ENCODE measurements at places on chromosomes 12 and 14.

GRCh38 chr12:123153906-123154305, 3.0 kb upstream of the PITPNM2 start:
- no peak for DNase-seq

DNA sequence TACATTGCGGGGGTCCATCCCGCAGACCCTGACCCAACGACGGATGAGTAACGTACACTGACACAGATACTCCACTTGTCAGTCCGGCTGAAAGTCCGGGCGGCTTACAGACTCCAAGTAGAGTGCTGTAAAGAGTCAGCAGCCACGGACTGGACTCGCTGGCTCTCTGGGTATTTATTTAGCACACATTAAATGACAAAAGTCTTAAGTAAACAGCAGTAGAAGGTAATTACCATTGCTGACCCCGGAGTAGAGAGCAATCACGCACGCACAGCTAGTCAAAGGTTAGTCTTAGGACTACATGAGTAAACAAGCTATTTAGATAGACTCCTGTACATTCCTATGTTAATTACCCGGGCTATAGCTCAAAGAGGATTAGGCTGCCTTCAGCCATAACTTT, 780.9 kb downstream of the RPS29 start:
- DNase-seq: no peak

GRCh38 chr12:62738616-62739015, 196.3 kb downstream of the PPM1H start:
- DNase-seq: no peak

DNA sequence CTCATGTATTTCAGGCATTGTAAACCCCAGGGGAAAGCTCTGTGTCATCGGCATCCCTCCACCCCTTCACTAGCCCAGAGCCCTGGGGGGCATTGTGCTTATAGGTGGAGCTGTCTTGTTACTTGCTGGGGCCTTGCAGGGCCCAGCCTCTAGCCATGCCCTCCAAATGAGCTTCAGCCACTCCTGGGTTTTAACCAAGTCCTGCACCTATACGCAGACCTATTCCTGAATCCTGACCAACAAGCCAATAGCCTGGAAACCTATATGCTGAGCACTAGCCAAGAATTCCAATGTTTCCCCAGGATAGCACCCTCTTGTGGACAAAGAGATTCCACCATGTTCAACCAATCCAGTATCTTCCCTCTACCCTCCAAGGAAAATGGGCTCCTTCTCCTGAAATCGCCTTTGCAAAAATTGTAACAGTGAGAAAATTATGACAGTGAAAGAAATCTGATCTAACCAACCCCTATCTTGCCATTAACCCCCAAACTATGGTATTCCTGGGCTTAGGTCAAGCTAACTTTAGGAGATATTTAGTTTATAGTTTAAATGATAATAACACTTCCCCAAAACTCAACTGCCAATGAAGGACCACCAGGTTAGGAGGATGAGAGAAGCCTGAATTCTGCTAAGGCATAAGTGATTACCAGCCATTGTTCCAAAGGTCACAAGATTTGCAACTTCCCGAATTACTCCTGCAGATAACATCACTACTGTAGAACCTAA, 55.5 kb downstream of the TTC7B start:
- DNase-seq: no peak

DNA sequence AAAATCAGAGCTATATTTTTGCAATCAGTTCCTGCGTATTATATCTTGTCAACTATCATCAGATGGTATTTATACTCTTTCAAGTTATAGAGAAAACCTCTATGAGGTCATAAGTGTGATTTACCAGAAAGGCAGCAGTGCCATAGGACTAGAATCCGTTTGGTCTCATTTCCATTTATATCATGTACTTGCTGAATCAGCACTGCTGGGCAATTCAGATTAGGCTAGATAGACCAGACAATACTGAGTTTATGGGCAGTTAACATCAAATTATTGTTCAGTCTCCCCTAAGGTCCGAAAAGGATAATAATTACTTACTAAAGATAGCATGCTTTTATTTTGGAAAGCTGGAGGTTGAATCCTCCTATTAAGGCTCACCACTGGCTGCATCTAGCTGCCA, 6.8 kb upstream of the KERA start:
- DNase-seq: no peak

GRCh38 chr12:132622437-132623071, 4.0 kb downstream of the P2RX2 start:
- DNase-seq: no peak

DNA sequence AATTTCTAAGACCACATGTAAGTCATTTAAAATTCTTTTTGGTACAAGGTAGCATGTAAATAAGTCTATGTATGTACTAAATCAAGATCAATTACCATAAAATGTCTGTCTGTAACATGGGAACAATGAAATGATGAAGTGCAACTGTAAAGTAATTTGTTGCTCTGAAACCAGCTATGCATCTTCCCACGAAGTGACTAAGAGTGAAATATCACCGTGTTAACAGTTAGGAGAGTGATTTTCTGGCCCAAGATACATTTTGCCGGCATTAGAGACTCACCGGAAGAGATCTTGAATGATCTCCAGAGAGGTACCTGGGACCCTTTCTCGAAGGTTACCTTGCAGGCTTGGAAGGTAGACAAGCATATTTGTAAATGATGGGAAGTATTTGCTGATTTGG, 105.8 kb downstream of the SAMD4A start:
- no peak for DNase-seq

- no peak for DNase-seq
Observed at GRCh38 chr14:58088961-58089360, 63.1 kb downstream of the ARMH4 start.

DNA sequence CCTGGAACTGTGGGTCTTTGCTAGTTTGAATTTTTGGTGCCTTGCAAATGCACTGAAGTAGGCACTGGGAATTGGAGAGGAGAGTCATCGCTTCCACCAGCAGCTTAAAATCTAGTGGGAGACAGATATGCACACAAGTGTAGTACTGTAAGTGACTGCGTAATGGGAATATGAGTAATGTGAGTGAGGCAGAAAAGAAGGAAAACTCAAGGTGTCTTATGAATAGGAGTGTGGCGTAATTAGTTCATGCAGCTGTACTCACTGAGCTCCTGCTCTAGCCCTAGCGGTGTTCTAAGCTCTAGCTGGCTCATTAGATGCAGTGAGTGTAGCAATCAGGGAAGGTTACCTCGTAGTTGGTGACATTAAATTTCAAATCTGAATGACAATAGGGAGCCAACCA, 2.8 kb downstream of the TCP11L2 start:
- no peak for DNase-seq

DNA sequence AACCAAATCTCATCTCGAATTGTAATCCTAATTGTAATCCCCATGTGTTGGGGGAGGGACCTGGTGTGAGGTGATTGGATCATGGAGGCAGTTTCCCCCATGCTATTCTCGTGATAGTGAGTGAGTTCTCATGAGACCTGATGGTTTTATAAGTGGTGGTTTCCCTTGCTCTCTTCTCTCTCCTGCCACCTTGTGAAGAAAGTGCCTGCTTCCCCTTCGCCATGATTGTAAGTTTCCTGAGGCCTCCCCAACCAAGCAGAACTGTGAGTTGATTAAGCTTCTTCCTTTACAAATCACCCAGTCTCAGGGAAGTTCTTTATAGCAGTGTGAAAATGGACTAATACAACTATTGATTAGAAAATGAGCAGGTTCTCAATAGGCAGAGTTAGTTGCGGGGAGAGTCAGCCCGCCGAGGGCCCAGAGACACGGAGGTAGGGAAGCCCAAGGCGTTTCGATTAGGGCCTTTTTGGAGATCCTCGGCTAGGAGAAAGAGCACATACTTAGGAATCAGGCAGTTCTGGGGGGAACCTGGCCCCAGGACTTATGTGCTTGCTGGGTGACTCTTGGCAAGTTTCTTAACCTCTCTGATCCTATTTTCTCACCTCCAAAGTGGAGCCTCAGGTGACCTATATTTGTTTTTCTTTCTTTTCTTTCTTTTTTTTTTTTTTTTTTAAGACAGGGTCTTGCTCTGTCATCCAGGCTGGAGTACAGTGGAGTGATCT, 65.7 kb downstream of the MVK start:
- no peak for DNase-seq

- no peak for DNase-seq
Observed at GRCh38 chr14:73961192-73961591, 11.1 kb downstream of the COQ6 start.

DNA sequence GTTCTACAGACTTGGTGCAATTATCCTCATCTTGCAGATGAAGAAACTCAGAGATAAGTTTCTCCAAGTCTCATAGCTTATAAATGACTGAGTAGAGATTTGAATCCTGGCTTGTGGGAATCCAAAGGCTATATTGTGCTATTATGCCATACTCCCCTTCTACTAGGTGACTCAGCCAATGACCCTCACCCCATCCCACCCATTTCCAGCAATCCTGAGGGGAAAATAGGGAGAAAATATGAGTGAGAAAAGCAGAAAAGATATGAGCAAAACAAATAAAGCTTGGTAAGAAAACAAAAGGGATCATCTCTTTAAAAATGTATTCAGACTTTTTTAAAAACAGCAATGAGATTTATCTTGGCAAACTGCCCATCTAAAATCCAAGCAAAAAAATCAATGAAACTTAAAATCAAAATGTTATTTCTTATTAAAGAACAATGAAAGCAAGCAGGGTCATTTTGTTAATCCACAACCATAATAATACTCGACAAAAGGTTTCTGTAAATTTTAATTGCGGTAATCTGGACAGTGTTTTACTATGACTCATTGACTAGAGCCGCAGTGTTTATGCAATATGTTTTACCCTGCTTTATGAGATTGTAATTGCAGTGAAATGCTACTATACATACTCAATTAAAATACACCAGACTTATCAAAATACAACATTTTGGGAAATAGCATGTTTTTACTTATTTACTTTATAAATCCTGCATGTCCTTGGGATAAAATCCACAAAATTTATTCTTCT, 13.1 kb upstream of the LGR5 start:
- DNase-seq: no peak

- DNase-seq: peak; percentile 34
Observed at GRCh38 chr12:48996794-48997718, 2.1 kb downstream of the DDN start.

DNA sequence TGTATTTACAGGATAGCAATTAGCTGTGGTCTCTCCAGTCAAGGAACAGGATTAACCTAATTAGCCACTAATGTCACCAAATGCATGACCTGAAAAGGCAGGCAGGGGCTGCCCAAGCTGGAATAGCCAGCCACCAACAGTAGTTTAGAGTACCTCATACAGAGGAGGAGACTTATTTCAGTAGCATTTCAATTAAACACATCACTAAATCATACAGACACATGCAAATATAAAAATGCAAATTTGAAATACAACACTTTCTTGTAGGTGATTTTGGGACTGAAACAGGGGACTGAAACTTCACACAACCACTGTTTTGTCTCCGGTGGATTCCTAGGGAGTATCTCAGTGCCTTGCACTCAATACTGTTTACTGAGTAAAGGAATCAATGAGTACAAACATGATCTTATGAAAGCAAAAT, 636 bp upstream of the IFNG-AS1 start:
- DNase-seq: no peak

DNA sequence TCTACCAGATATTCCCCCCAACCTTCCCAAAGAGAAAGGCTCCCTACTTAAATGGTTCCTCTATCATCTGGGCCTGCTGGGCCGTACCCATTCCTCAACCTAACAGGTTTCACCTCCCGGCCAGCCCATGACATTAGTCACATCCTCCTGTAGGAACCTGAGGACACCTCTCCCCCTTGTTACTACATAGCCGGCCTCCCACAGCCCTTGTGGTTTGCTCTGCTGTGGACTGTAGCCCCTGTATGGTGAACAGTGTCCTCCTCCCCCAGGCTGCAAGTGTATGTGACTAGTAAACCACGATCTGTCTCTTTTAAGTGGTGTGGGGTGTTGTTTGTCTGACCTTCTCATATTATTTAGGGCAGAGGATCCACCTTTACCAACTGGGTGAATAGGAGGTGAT, 371.7 kb downstream of the RGS6 start:
- DNase-seq: no peak

GRCh38 chr12:21696625-21697024, 39.0 kb upstream of the LDHB start:
- no peak for DNase-seq

DNA sequence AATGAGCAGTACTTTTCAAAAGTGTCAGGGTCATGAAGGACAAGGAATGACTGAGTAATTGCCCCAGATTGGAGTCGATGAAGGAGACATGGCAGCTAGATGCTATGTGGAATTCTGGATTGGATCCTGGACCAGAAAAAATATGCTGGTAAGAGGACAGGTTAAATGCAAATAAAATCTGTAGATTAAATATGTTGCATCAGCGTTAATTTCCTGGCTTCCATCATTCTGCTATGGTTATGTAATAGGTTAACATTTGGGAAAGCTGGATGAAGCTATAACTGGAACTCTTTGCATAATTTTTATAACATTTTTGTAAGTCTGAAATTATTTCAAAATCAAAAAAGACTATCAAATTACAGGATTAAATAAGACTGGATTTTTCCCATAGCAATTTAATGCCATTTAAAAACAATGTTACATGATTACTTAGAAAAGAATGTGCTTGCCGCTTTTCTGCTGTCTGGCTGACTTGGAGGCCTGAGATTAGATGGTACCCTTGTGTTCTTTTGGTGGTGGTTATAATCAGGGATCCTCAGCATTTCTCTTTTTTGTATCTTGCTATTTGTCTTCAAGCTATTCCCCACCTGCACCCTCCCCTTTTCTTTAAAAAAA, 65.1 kb downstream of the FBXW8 start:
- DNase-seq: no peak

DNA sequence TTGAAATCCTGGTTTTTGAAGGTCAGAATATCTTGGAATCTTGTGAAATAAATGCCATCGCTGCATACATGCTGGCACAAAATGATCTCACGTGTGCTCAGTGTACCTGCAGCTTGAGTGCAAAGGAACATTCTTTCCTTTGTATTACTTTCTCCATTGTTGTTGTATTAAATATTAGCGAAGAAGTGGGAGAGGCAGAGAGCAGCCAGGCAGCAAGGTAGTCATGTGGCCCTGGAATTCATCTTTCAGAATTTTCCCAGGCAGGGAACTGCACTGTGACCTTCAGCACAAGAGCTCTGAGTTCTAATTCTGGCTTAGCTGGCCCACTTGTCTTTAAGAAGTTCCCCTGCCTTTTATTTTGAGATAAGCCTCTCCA, 145.5 kb downstream of the PRKCH start:
- DNase-seq: no peak
